ENCODE measurements at places on chromosomes 5 and 9.

GRCh38 chr5:90475436-90475980 is 844 bp downstream of the POLR3G start:
- DNase-seq, result no peak

DNA sequence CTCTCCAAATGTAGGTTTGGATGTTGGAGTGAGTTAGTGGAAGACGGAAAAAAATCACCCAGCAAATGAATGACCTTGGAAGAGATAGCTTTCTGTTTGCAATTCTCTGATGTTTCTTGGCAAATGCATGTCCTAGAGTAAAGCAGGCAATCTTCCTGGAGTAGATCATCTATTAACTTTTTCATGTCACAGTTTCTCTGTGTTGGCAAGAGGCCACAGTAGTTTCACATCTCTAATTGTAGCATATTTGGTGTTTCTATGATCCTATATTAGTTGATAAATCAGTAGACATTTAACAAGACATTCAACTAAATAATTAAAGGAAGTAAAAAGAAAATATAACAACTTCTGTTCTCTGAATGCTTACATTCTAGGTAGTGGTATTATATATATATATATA is 138.2 kb upstream of the MINAR2 start:
- no peak for DNase-seq

DNA sequence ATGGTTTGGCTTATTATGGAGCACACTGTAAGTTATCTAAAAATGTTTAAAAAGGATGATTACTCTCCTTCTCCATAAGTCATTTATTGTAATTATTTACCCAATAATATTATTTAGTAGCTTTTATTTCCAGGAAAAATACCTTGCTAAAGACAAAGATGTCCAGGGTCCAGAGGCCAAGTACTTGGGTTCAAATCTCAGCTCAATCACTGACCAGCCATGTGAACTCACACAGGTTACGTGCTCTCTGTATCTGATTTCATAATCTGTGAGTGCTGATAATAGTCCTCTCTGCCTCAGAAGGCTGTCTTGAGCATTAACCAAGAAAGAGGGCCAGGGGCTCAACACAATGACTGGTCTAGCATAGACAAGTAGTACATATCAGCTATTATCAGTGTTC is 27.0 kb downstream of the ALDH1A1 start:
- no peak for DNase-seq

DNA sequence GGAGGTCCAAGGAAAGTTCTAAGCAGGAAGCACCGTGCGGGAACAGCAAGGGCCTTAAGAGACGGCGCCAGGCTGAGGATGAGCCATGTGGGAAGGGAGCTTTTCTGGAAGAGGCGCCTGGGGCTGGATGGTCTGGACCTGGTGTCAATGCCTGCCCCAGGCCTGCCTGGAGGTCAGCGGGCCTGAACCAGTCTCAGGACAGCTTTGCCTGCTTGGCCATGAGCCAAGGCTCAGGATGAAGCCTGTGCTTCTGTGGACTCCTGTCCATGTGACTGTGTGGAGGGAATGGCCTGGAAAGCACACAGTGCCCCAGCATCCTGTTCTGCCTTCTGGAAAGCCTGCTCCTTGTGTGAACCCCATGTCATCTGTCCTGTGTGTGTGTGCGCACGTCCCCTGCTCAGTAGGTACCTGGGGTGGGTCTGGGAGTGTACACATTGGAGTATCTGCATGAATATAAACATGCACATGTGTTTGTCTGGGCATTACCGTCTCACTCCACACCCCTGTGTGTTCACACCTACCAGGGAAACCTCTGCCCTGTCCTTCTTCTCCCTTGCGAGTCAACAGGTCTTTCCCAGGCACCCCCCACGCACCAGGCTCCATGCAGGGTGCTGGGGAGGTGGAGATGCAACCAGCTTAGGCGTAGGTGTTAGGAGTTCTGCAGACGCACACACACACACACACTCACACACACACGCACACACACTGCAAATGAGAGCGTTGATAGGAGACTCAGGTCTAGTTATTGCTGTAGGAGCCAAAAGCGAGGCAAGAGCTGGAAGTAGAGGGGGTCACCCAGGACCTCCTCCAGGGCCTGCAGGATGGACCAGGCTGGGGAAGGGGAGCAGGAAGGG is 24.8 kb downstream of the DAB2IP start:
- DNase-seq, result no peak

GRCh38 chr9:130892477-130893304 is 3.9 kb downstream of the QRFP start:
- DNase-seq, result no peak

DNA sequence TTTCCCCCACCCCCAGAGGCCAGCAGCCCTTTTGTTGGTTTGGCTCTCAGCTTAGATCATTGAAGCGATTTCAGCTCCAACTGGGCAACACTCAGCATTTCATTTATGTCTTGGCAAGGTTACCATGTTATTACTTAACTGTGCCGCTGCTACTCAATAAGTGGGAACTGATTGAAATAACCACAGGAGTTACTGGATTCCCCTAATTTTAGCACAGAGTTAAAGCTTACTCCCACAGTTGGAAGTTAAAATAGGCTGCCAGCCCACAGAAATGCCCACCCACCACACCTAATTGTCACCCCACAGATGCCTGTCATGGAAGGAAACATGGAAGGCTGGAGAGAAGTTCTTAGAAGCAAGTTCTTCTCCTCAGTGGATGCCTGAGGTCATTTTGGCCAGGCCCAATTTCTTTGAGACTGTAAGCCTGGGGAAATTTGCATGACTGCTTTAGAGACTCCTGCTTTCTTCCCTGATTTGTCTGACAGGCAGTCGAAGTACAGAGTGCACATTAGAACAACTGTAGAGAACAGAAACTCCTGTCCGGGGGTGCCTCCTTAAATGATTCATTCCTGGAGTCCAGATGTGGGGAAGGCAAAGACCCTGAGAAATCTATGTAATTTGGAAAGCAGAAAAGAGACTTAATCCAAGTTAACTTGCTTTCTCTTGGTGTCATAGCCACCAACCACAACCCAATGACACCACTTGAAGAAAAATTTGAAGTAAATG is 370.0 kb downstream of the ZSWIM6 start:
- no peak for DNase-seq

DNA sequence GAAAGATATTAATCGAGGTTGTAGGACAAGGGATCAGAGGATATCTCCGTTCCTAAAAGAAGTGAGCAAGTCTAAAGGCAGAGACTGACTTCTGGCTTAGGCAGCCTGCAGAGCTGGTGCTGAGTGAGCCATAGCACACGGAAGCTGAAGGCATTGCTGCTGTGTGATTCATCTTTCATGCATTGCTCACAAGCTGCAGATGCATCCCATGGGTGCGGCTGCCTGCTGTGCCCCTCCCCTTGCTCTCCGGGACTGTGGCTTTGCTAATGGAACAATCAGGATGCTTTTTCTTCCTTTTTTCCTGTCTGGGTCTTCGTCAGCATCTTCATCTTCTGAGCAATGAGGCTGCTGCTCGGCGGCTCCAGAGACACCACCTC is 341.4 kb downstream of the DIRAS2 start:
- no peak for DNase-seq

GRCh38 chr5:40755093-40755406 is 711 bp downstream of the TTC33 start:
- peak; percentile 52 for DNase-seq

GRCh38 chr5:96657068-96657467 is 5.1 kb upstream of the CAST start:
- DNase-seq, result peak; percentile 53

DNA sequence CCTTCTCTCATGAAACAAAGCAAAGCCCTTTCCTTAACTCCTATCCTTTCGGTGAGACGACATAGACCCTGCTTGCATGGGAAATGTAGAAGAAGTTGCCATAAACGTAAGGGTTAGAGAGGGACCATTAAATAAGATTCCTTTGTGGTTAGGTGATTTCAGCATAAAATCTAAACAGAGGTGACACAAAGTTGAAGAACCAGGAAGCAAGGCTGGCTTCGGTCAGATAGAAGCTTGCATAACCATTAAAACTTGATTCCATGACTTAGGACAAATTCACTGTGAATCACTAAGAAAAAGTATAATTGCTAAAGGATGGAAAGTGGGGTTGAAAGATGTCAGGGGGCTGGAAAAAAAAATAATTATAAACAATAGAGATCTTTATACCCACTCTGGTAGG is 30.9 kb upstream of the ABLIM3 start:
- DNase-seq, result no peak

All from activated gamma-delta T cell treated with Interleukin-2 at 50 U/mL for 16 hours (primary cell).